ENCODE measurements at places on chromosomes 16 and 17. TPM values are rescaled to one million over a fixed set of nuclear protein-coding genes. Genes with fewer than 3 reads are reported as not detected.

Gene KRT12
- not detected for total RNA-seq

Gene KRT39
- not detected for total RNA-seq

Gene CBFB
- total RNA-seq, result 12.2 TPM

Gene TCAP
- 0.55 TPM for total RNA-seq

Measured in left lobe of liver (tissue), 2 donors.